ENCODE measurements at places on chromosomes 4 and X.

GRCh38 chr4:39037491-39037825 lies 5.2 kb upstream of the TMEM156 start:
- no peak for DNase-seq

- DNase-seq, result no peak
Observed at GRCh38 chr4:117515921-117516320, 430.5 kb upstream of the TRAM1L1 start.

GRCh38 chrX:68717663-68718442 lies 70.4 kb downstream of the STARD8 start:
- DNase-seq, result no peak

- no peak for DNase-seq
Observed at GRCh38 chr4:8422327-8422726, 18.2 kb downstream of the ACOX3 start.

DNA sequence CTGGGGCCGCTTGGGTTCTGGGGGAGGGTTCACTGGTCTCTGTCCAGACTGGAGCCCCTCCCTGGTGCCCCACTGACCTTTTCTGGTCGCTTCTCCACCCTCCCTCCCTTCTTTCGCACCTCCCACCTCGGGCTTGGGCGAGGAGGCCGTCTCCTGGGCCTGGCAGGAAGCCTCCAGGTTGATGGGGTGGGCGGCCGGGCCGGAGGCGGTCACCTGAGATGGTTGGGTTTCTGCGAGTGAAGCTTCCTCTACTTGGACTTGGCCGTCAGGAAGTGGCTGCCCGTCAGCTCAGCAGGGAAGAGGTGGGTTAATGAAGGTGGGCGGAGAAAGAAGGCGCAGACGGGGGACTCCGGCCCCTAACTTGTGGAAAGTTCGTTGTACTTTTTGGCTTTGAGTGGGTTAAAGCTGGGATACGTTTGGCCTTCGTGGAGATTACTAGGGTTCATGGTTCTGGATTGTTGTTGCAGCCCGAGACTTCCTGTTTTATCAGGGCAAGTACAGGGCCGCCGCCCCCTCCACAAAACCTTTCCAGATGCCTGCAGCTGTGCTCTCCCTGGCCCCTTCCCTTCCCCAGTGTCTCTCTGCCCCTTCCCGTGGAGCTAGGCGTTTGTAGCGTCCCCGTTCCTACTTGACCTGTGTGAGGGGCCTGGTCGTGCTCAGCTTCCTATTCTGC lies 1.2 kb downstream of the AKAP17A start:
- DNase-seq, result peak; percentile 66

DNA sequence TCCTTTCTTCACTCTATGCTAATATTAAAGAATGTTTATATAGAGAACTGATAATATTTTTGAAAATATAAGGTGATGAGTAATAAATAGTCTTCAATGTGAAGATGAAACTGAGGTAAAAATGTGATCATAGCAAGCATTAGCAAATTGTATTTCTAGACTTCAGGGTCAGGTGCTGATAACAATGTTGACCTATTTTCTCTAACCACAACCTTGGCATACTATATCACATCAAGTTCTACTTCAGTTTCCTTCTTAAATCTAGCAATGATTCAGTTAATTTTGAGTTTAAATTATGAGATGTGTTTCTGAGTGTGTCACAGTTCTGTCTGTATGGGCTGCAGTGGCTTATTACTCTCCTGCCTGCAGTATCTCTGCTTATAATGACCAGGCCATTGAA lies 209.4 kb downstream of the RAPGEF2 start:
- no peak for DNase-seq

DNA sequence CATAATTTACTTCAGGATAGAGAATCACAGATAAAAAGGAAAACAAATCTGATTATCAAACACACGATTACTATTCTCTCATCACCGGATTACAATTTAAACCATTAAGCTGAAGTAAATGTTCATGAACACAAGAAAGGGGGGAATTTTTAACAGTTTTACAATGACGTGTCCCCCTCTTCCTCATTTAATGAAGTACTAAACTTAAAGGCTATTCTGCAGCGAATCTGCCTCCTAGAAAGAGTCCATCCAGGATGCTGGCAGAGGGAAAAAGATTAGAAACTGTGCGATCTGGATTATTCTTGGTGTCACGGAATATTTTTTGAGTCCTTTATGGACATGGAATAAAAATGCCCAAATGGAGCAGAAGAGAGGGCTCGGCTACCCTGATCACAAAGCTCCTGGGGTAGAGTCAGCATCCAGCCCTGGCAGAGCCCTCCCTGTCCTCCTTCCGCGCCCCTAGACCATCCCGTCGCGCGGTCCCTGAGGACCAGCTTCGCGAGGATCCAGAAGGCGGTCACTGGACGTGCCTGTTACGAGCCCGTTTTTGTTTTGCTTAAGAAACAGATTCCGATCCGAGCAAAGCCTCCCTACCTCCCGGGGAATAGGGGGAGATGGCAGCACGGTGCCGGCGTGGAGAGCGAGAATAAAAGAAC lies 1.2 kb downstream of the ELF2 start:
- no peak for DNase-seq

DNA sequence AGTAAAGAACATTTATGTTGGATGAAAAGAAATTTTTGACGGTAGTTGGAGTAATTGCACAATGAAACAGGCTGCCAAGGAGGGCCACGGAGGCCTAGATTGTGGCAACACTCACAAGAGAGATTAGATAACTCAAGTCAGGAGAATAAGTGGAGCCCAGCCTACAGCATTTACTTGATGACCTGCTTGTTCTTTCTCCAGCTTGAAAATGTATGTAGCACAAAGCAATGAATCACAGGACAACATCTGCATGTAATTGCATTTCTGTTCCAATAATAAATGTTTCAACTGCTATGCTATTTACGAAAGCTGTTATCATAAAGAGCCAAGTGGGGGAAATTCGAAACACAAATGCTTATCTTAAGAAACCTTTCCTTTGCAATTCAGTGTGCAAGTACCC lies 221.2 kb upstream of the MID1 start:
- DNase-seq, result no peak

DNA sequence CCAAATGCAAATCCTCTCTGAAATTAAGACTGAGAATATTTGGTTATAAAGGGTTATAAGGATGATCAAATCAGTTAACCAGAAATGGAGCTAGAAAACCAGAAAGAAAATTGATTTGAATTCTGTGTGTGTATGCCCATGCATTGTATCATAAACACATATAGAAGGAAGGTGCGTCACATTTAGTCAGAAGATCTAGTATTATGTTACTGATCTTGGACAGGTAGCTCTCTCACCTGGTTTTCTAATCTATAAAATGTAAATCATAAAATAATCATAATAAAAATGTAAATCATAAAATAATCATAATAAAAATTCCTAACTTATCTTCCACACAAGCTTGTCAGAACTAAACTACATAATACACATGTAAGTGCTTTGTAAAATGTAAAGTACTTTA lies 78.8 kb downstream of the BMP3 start:
- DNase-seq, result no peak

DNA sequence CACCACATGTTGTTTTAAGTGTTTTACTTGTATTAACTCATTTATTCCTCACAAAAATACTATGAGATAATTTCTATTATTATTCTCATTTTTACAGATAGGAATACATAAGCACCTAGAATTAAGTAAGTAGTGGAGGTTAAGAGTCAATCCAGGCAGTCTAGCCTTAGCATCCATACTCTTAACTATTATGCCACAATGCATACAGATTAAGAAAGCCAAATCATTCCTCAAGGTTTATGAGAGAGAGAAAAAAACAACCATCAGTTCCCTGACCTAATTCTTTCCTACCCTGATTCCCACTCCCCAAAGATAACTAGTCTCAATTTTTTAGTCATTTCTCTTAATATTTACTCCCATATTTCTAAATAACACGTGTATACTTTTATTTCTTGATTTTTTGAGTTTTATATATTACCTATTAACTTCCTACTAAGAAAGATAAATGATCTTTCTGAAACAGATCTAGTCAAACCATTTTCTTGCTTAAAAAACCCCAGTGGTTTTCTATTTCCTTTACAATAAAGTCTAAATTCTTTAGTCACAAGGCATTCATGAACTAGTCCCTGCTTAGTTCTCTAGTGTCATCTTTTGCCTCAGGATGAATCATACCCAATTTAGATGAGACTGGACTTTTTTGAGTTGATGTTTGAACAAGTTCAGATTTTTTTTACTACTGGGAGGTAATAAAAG lies 16.0 kb downstream of the UBA6 start:
- no peak for DNase-seq

- DNase-seq, result no peak
Observed at GRCh38 chr4:24070117-24070516, 180.3 kb upstream of the PPARGC1A start.

GRCh38 chr4:123415977-123416376 lies 19.4 kb downstream of the SPRY1 start:
- no peak for DNase-seq
